RPMI7951 (cell line): ENCODE measurements at places on chromosomes 16 and 17. TPM values are rescaled to one million over a fixed set of nuclear protein-coding genes. Genes with fewer than 3 reads are reported as not detected.

DNA sequence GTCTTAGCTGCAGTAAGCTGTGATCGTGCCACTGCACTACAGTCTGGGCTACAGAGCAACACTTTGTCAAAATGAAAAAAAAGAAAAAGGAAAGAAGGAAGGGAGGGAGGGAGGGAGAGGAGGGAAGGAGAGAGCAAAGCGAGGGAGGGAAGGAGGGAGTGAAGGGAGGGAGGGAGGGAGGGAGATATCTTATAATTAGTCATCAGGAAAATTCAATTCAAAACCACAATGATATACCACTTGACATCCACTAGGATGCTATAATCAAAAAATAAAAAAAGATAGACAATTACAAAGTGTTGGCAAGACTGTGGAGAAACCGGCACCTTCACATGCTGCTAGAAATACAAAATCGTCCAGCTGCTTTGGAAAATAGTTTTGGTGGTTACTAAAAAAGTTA is 93.8 kb downstream of the CDC27 start:
- no peak for DNase-seq

- no peak for DNase-seq
Observed at GRCh38 chr16:85057948-85058347, 30.4 kb downstream of the KIAA0513 start.

DNA sequence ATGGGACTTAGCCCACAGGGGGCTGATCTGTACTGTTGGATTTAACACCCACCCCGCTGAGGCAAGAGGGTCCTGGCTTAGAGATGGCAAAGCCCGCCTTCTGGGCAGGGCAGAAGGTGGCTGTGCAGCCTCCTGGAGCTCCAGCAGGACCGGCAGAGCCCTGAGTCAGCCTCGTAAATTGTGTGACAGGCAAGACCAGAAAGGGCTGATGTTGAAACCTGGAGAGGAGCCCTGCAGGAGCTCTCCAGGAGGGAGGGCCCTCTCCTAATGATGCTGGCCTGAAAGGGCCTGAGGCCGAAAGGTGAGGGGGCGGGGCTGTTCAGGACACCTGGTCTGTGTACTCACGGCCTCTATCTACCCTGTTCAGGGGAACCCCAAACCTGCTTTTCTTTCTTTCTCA is 22.5 kb upstream of the MYO15B start:
- DNase-seq = peak; percentile 54

DNA sequence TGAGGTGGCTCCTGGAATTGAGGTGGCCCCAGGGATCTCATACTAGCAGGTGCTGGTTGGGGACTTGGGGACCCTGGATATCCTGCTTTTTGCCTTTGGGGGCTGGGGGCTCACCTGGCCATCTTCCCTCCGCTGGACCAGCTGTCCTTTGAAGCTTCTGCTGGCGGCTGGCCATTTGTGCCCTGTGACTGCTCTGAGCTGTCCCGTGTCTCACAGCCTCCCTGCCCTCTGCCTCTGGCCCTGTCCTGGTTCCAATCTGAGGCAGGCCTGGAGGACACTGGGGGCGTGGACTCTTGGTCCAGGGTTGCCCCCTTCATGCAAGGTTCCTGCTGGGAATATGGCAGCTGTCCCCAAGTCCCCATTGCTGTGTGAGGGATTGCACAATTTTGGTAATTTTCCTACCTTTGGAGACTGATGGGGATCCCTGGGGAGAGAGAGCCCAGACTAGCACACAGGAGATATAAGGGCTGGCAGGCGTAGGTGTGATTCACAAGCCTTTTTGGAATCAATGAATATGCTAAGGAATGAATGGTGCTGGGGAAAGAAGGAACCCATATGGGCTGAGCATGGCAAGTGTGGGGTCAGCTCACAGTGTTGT is 19.2 kb downstream of the ADCY7 start:
- DNase-seq = no peak

DNA sequence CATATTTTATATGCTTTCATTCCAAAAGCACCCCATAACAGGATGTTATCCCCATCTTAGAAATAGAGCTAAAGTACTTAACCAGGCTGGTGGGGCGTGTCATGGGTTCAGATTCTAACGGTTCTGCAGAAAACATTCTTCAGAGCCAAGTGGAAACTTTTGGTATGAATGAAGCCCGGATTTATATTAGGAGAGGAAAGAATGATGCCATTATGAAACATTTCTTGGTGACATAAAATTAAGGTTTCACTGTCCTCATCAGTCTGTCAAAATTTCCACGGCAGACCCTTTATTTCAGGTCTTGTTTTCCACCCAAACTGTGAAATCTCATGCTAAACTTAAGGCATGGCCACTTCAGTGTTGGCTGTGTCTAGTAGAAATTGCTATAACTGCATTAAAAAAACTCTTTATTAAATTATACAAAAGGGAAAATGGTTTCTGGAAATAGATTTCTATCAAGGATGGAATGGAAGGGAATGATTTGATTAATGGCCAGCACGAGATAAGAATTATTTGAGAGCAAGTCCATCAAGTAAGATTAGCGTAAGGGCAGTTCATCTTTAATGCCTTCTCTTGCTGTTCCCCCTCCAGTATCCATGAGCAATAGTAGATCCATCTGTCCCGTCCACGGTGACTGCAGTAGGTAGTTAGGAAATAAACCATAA is 11.7 kb downstream of the PRKCA start:
- DNase-seq = no peak

GRCh38 chr17:27596566-27597187 is 34.3 kb upstream of the LGALS9 start:
- no peak for DNase-seq

- no peak for DNase-seq
Observed at GRCh38 chr17:61131585-61131984, 268.1 kb upstream of the TBX2 start.

- peak; percentile 91 for DNase-seq
Observed at GRCh38 chr16:73390936-73391335, 343.0 kb upstream of the ZFHX3 start.

DNA sequence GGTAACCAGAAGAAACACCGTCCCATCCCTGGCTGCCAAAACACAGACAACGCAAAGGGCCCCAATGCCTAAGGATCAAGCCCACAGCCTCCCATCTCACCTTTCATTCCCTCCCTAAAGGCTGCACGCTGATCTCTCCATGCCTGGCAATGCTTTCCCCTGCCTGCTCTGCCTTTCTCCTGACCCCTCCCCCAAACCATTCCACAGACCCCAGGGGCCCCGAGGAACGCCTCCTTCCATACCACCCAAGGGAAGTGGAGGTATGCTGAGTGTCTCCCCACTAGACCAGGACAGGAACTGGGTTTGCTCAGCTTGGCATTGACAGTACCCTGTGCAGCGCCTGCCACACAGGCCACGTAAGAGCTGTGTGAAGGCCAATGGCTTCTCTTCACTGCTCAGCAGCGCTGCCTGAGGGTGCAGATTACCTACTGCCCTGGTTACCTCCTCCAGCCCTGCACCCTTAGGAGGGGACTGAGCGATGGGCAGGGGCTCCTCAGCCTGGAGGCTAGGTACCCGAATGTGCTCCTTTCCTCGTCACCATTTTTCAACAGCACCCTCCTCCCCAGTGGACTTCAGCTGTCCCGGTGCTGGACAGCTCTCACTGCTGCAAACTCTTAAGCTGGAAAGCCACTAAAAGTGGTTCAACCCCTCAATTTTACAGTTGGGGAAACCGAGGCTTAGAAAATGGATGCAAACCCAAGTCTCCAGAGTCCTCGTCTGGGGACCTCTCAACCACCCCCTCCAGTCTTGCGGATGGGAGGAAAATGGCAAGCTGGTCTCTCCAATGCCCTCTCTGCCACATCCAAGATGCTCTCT is 45.0 kb downstream of the SRCIN1 start:
- peak; percentile 14 for DNase-seq

DNA sequence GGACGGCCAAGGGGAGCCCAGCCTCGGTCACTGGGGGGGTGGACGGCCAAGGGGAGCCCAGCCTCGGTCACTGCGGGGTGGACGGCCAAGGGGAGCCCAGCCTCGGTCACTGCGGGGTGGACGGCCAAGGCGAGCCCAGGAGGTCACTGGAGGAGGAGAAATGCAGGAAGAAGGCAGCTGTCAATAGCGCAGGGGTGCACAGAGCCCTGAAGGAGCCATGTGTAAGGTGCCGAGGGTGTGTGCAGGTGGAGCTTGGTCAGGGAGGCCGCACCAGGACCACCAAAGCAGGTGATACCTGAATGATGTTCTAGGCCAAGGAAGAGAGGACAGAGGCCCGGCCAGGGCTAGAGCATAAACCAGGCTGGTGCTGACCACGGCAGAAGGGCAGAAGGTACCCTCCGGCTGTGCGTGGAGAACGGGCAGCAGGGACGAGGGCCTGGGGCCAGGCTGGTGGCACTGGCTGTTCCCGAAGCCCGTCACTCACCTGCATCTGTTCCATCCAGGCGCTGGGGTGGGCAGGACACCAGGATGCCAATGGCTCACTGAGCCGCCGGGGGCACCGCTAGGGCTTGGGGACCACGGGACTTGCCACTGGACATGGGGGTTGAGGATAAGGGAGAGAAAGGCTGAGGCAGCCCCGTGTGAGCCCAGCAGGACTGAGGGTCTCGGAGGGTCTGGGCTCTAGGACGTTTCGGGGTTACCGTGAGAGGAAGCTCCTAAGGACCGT is 5.9 kb upstream of the CCDC57 start:
- DNase-seq = no peak

DNA sequence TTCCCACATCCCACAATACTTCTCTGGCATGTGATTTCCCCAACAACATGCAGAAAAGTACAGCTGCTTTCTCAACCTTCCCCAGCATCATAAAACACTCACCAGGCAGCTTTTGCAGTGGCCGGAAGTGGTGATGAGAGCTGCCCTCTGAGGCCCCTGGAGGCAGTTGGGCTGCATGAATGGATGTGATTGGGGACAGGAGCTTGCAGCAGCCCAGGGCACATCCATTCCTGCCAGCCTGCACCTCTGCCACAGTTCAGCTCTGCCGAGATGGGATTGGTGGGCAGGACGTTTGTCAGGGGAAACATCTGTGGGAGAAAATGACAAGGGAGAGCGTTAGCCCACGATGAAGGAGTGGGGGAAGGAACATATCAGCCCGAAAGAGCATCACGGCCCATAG is 19.8 kb downstream of the NUBP1 start:
- DNase-seq = no peak

The CTU2 gene
- total RNA-seq = 13.2 and 13.4 TPM in 2 replicates

The KRT33A gene
- total RNA-seq = not detected in 2 replicates

The KIAA0753 gene
- total RNA-seq = 8.7 and 10.8 TPM in 2 replicates

The IKZF3 gene
- not detected in 2 replicates for total RNA-seq

The RCVRN gene
- total RNA-seq = 0.36 TPM in 1 of 2 replicates, not detected in the other
